ENCODE measurements at places on chromosomes 7 and 10. TPM values are rescaled to one million over a fixed set of nuclear protein-coding genes. Genes with fewer than 3 reads are reported as not detected.

OR9A2 gene
- not detected for total RNA-seq

DNA sequence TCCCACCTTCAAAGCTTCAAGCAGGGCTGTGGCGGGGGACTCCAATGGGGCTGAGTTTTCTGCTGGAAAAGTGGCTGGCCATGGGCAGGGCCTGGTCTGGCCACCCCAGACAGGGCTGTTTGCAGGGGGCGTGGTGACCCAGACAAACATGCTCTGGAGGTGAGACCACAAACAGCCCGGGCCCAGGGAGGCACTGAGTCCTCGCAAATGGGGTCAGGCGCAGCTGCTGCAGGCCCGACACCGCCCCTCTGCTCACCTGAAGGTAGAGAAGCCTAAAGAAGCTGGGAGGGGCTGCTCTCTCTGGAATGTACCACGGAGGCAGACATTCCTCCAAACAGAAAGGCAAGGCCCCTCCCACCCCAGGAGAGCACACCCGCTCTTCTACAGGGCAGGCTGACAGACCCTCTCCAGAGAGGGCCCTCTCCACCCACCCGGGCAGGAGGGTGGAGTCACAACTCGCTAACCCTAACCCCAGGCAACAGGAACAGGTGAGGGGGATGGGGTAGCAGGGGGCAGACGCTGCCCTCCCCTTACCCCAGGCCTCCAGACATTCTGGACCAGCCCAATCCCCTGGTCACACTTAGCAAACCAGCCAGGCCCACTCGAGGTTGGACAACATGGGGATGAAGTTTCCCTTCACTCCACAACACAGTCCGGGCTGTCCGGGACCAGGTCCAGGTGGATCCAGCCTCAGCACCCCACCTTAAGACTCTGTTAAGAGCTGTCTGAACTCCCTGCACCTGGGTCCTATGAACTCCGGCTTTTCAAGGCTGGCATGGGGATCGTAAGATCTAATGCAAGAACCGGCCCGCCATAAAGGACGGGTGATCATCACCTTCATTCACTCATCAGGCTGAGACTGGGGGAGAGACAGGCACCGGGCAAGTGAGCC, 32.3 kb downstream of the OAT start:
- no peaks in the 10 kb centered on the region for H3K4me1 ChIP-seq
- H3K36me3 ChIP-seq: no peaks in the 10 kb centered on the region
- H3K4me3 ChIP-seq: no peak overlapping the region
- H3K27ac ChIP-seq: no peak overlapping the region
- no peak for DNase-seq

GRCh38 chr10:68155615-68156210, 46.4 kb downstream of the MYPN start:
- no peak for DNase-seq
- H3K4me3 ChIP-seq: no peak overlapping the region
- no peak overlapping the region for H3K27ac ChIP-seq
- no peaks in the 10 kb centered on the region for H3K36me3 ChIP-seq
- H3K27me3 ChIP-seq: no peaks in the 10 kb centered on the region

GIMAP8 gene
- total RNA-seq: not detected

ANXA8 gene
- total RNA-seq: 103 TPM

NYAP1 gene
- not detected for total RNA-seq

GRCh38 chr10:75019370-75019769, 92.1 kb upstream of the SAMD8 start:
- peak; percentile 38 for DNase-seq
- no peaks in the 10 kb centered on the region for H3K27me3 ChIP-seq
- no peaks in the 10 kb centered on the region for H3K4me1 ChIP-seq
- H3K27ac ChIP-seq: no peak overlapping the region

GRCh38 chr10:106982268-106982667, 182.2 kb downstream of the SORCS1 start:
- no peak for DNase-seq
- peaks cover 10% of the 10 kb centered on the region for H3K4me1 ChIP-seq
- no peaks in the 10 kb centered on the region for H3K36me3 ChIP-seq
- H3K27ac ChIP-seq: no peak overlapping the region
- no peaks in the 10 kb centered on the region for H3K27me3 ChIP-seq
- H3K4me3 ChIP-seq: no peak overlapping the region

- H3K4me1 ChIP-seq: peaks cover 13% of the 10 kb centered on the region
- DNase-seq: no peak
- no peaks in the 10 kb centered on the region for H3K36me3 ChIP-seq
- no peak overlapping the region for H3K27ac ChIP-seq
- H3K27me3 ChIP-seq: no peaks in the 10 kb centered on the region
- H3K4me3 ChIP-seq: no peak overlapping the region
Measured at GRCh38 chr7:3408814-3409595, 108.0 kb downstream of the SDK1 start.

GRCh38 chr10:20686015-20686635, 211.0 kb downstream of the NEBL start:
- H3K4me3 ChIP-seq: no peak overlapping the region
- H3K27ac ChIP-seq: no peak overlapping the region
- H3K4me1 ChIP-seq: no peaks in the 10 kb centered on the region
- DNase-seq: no peak
- H3K27me3 ChIP-seq: no peaks in the 10 kb centered on the region

LIPK gene
- total RNA-seq: not detected

- peak overlapping the region; percentile 92 for H3K27ac ChIP-seq
- H3K27me3 ChIP-seq: no peaks in the 10 kb centered on the region
- H3K4me1 ChIP-seq: peaks cover 31% of the 10 kb centered on the region
- peaks cover 11% of the 10 kb centered on the region for H3K36me3 ChIP-seq
- peak overlapping the region; percentile 87 for H3K4me3 ChIP-seq
Measured at GRCh38 chr10:930625-931325, 730 bp downstream of the LARP4B start.

FUOM gene
- 16.6 TPM for total RNA-seq

- DNase-seq: no peak
- no peak overlapping the region for H3K4me3 ChIP-seq
- H3K4me1 ChIP-seq: peaks cover 10% of the 10 kb centered on the region
Measured at GRCh38 chr10:94037286-94037685, 43.6 kb downstream of the PLCE1 start.

LRIT1 gene
- not detected for total RNA-seq

DNA sequence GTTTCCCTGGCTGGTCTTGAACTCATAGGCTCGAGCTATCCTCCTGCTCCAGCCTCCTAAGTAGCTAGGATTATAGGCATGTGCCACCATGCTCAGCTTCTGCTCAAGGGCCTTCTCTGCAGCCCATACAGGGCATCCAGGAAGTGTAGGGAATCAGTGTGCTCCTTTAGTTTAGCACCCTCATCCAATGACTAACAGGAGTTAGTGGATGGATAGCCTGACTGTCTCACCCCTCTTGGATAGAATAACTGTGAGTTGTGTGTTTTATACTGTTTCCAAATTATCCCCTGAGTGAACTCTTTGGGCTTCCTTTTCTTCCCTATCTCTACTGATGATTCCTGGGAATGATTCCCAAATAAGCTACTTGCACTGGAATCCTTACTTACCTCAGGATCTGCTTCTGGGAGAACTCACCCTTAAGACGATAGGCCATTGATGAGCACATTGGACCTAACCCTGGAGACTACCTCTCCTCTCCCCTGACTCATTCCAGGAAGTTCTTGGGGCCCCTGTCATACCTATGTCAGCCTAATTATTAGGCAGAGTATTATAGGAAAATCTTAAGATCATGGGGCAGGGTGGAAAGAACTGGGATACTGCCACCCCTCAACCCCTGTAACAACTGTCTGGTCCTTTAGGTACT, 18.5 kb downstream of the STRIP2 start:
- no peaks in the 10 kb centered on the region for H3K27me3 ChIP-seq
- H3K27ac ChIP-seq: no peak overlapping the region
- H3K4me1 ChIP-seq: peaks cover 11% of the 10 kb centered on the region
- no peak for DNase-seq
- peaks cover 12% of the 10 kb centered on the region for H3K36me3 ChIP-seq
- H3K4me3 ChIP-seq: no peak overlapping the region

- H3K36me3 ChIP-seq: no peaks in the 10 kb centered on the region
- DNase-seq: no peak
- H3K27me3 ChIP-seq: no peaks in the 10 kb centered on the region
- no peaks in the 10 kb centered on the region for H3K4me1 ChIP-seq
- H3K27ac ChIP-seq: no peak overlapping the region
Measured at GRCh38 chr10:117500456-117500855, 42.1 kb upstream of the EMX2 start.

GRCh38 chr7:57348646-57349269, 101.2 kb upstream of the ZNF716 start:
- no peaks in the 10 kb centered on the region for H3K27me3 ChIP-seq
- H3K27ac ChIP-seq: no peak overlapping the region
- no peaks in the 10 kb centered on the region for H3K4me1 ChIP-seq
- H3K4me3 ChIP-seq: no peak overlapping the region
- no peak for DNase-seq
- H3K36me3 ChIP-seq: no peaks in the 10 kb centered on the region

GRCh38 chr10:79128241-79128922, 59.6 kb downstream of the ZMIZ1 start:
- no peak overlapping the region for H3K27ac ChIP-seq
- no peak overlapping the region for H3K4me3 ChIP-seq
- no peaks in the 10 kb centered on the region for H3K27me3 ChIP-seq
- peaks cover 17% of the 10 kb centered on the region for H3K4me1 ChIP-seq
- peaks cover 25% of the 10 kb centered on the region for H3K36me3 ChIP-seq

DNA sequence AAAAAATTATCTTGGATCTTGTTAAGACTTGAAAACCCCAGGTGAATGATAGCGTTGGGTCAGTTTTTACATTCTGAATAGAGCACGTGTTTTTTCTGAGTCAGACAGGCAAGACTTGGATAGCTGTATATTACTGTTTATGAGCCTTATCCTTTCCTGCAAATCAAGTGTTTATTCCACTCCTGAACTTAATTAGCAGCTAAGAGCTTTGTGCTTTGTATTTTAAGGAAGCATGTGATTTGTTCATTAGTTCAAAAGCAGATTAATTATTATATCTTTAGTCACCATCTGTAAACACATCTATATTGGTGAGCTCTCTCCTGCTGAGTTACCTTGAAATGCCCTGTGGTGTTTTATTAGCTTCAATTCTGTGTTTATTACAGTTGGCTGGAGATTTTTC, 98.6 kb upstream of the PRPS1L1 start:
- no peaks in the 10 kb centered on the region for H3K36me3 ChIP-seq
- H3K27me3 ChIP-seq: no peaks in the 10 kb centered on the region
- no peaks in the 10 kb centered on the region for H3K4me1 ChIP-seq
- H3K27ac ChIP-seq: no peak overlapping the region
- DNase-seq: no peak
- no peak overlapping the region for H3K4me3 ChIP-seq

DNA sequence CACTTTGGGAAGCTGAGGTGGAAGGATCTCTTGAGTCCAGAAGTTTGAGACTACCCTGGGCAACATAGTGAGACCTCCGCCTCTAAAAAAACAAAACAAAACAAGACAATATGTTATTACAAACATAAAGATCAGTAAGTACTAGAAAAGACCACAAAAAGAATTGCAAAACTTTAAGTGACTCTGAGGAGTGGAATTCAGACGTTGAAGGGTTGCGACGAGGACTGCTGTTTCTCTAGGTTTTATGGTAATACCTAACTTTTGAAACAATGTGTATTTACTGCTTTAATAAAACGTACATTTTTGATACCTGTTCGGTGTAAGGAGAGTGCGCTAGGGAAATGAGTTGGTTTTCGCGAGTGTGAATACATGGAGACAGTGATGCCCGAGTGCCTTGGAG, 250.4 kb downstream of the GATA3 start:
- no peak for DNase-seq
- no peaks in the 10 kb centered on the region for H3K36me3 ChIP-seq
- H3K27me3 ChIP-seq: peaks cover 11% of the 10 kb centered on the region
- H3K4me1 ChIP-seq: peaks cover 5% of the 10 kb centered on the region

GRID2IP gene
- total RNA-seq: not detected

DNA sequence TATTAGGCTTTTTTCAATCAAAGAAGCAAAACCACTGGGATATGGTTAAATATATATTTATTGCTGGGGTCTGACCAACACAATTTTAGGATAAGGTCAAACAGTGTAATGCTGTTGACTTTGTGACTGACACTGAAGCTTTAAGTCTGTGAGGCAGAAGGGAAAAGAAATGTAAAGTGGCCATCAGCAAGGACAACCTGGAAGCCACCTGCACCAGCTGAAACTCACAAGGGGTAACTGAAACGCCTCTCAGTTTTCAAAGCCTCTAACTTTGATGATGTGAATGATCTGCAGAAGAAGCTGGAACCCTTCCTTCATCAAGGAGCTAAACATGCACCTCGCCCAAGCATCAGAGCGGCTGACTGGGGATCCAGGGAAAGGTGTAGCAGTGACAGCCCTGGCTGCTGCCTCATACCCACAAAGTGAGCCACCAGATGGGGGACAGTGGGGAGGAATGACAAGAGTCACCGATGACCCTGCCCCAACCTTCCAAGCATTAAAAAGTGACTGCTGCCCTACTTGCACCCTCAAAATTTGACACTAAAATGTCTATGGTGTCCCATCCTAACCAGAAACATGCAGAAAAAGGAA, 284.9 kb upstream of the CNTNAP2 start:
- H3K27ac ChIP-seq: no peak overlapping the region
- H3K27me3 ChIP-seq: no peaks in the 10 kb centered on the region
- H3K36me3 ChIP-seq: peaks cover 6% of the 10 kb centered on the region
- no peak for DNase-seq
- no peak overlapping the region for H3K4me3 ChIP-seq

- peaks cover 6% of the 10 kb centered on the region for H3K36me3 ChIP-seq
- H3K27ac ChIP-seq: no peak overlapping the region
- H3K4me1 ChIP-seq: no peaks in the 10 kb centered on the region
Measured at GRCh38 chr7:155247479-155248365, 50.0 kb upstream of the INSIG1 start.

GRCh38 chr10:112701211-112701877, 248.7 kb upstream of the TCF7L2 start:
- no peak for DNase-seq
- H3K27ac ChIP-seq: no peak overlapping the region
- H3K4me3 ChIP-seq: no peak overlapping the region
- H3K4me1 ChIP-seq: no peaks in the 10 kb centered on the region
- H3K27me3 ChIP-seq: no peaks in the 10 kb centered on the region

- peak overlapping the region; percentile 11 for H3K4me3 ChIP-seq
- peak overlapping the region; percentile 81 for H3K27ac ChIP-seq
- H3K27me3 ChIP-seq: no peaks in the 10 kb centered on the region
- H3K36me3 ChIP-seq: peaks cover 25% of the 10 kb centered on the region
Measured at GRCh38 chr7:48087349-48087748, 1.7 kb upstream of the UPP1 start.

GRCh38 chr10:59283456-59284091, 78.8 kb downstream of the FAM13C start:
- no peaks in the 10 kb centered on the region for H3K36me3 ChIP-seq
- H3K4me1 ChIP-seq: no peaks in the 10 kb centered on the region
- no peak overlapping the region for H3K27ac ChIP-seq
- H3K27me3 ChIP-seq: peaks cover 4% of the 10 kb centered on the region
- no peak overlapping the region for H3K4me3 ChIP-seq

DNA sequence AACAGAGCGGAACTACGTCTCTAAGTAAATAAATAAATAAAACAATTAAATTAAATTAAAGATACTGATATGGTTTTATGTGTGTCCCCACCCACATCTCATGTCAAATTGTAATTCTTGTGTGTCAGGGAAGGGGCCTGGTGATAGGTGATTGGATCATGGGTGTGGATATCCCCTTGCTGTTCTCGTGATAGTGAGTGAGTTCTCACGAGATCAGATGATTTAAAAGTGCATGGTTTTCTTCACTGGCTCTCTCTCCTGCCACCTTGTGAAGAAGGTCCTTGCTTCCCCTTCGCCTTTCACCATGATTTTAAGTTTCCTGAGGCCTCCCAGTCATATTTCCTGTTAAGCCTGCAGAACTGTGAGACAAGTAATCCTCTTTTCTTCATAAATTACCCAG, 29.0 kb upstream of the OGDHL start:
- H3K4me3 ChIP-seq: no peak overlapping the region
- no peaks in the 10 kb centered on the region for H3K36me3 ChIP-seq
- H3K4me1 ChIP-seq: no peaks in the 10 kb centered on the region
- H3K27ac ChIP-seq: no peak overlapping the region
- DNase-seq: no peak

ZNF248 gene
- 5.7 TPM for total RNA-seq

Data from MCF 10A (cell line).